Esophagus muscularis mucosa (tissue), 4 donors: ENCODE measurements at places on chromosomes 1 and 21. TPM values are rescaled to one million over a fixed set of nuclear protein-coding genes. Genes with fewer than 3 reads are reported as not detected.

The CFAP107 gene
- total RNA-seq, result not detected

The CCNL2 gene
- total RNA-seq, result 136 TPM

DNA sequence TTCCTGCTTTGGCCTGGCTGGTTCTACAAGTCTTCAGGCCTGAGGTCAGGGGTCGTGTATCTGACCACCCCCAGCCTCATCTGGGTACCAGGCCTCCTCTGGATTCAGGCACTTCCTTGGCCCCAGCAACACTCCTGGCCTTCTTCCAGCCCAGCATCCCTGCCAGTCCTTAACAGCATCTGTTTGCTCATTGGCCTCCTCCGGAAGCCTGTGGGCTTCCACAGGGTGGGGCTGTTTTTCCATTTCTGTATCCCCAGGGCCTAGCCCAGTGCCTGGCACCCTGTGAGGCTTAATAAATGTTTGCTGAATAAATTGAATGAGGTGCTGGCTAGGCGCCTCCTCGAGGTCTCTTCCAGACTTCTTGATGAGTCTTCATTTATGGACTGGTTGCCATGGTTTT is 21.5 kb upstream of the GPR37L1 start:
- no peak overlapping the region for H3K27ac ChIP-seq
- H3K4me1 ChIP-seq, result no peaks in the 10 kb centered on the region
- H3K36me3 ChIP-seq, result no peaks in the 10 kb centered on the region
- no peak overlapping the region for H3K4me3 ChIP-seq
- DNase-seq, result no peak

The OR2M3 gene
- not detected for total RNA-seq

- H3K27me3 ChIP-seq, result peaks cover 14% of the 10 kb centered on the region
- no peaks in the 10 kb centered on the region for H3K36me3 ChIP-seq
- DNase-seq, result no peak
- no peak overlapping the region for H3K4me3 ChIP-seq
- H3K4me1 ChIP-seq, result no peaks in the 10 kb centered on the region
- no peak overlapping the region for H3K27ac ChIP-seq
Measured at GRCh38 chr21:37700641-37701202, 215.5 kb downstream of the KCNJ6 start.

GRCh38 chr21:35783721-35784120 is 276.6 kb downstream of the SETD4 start:
- H3K4me1 ChIP-seq, result no peaks in the 10 kb centered on the region
- H3K27ac ChIP-seq, result no peak overlapping the region
- DNase-seq, result no peak
- no peaks in the 10 kb centered on the region for H3K27me3 ChIP-seq
- H3K36me3 ChIP-seq, result no peaks in the 10 kb centered on the region

GRCh38 chr1:11245904-11246719 is 16.2 kb downstream of the MTOR start:
- no peaks in the 10 kb centered on the region for H3K27me3 ChIP-seq
- H3K36me3 ChIP-seq, result peaks cover 83% of the 10 kb centered on the region
- no peak overlapping the region for H3K27ac ChIP-seq
- no peaks in the 10 kb centered on the region for H3K4me1 ChIP-seq

DNA sequence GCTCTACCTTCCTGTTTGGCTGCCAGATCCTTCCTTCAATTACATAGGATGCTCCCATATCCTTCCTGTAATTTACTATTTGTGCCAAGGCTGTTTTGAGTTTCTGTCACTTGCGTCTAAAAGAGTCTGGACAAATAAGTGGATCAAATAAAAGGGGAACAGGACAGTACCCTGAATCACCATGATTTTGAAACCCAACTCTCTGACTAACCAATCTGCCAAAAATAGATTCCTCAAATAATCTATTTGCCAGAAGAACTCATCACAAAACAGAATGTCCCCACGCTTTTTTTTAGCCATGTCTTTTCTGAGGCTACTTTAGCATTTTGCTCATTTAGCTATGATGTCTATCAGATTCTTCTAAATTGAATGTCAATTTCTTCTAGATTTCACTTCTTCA is 392.6 kb downstream of the NTNG1 start:
- no peak overlapping the region for H3K27ac ChIP-seq
- DNase-seq, result no peak
- no peak overlapping the region for H3K4me3 ChIP-seq
- H3K27me3 ChIP-seq, result no peaks in the 10 kb centered on the region
- peaks cover 22% of the 10 kb centered on the region for H3K4me1 ChIP-seq

DNA sequence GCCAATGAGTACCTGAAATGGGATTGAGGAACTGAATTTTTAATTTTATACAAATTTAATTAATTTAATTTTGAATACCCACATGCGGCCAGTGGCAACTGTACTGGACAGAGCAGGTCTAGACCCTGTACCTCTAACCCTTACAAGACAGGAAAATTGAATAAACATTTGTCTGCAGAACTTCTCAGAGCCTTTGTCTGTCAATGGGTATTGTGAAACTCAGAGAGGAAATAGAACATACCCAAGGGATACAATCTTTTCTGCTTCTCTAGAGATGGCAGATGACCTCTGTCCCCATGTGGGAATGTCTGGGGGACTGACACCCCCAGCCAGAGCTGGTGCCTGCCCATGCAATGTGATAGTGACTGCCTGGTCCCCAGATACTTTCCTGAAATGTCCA is 220.6 kb downstream of the TM2D1 start:
- H3K27ac ChIP-seq, result no peak overlapping the region
- no peak for DNase-seq
- no peak overlapping the region for H3K4me3 ChIP-seq
- no peaks in the 10 kb centered on the region for H3K4me1 ChIP-seq

- H3K4me3 ChIP-seq, result no peak overlapping the region
- H3K36me3 ChIP-seq, result no peaks in the 10 kb centered on the region
- peak overlapping the region; percentile 16 for H3K27ac ChIP-seq
- no peaks in the 10 kb centered on the region for H3K27me3 ChIP-seq
- DNase-seq, result no peak
Measured at GRCh38 chr1:56188221-56188620, 391.1 kb downstream of the PLPP3 start.
